ENCODE measurements at places on chromosomes 16 and 17.

- DNase-seq, result no peak
These were observed 12.1 kb downstream of the RFWD3 start for GRCh38 chr16:74654536-74655050.

DNA sequence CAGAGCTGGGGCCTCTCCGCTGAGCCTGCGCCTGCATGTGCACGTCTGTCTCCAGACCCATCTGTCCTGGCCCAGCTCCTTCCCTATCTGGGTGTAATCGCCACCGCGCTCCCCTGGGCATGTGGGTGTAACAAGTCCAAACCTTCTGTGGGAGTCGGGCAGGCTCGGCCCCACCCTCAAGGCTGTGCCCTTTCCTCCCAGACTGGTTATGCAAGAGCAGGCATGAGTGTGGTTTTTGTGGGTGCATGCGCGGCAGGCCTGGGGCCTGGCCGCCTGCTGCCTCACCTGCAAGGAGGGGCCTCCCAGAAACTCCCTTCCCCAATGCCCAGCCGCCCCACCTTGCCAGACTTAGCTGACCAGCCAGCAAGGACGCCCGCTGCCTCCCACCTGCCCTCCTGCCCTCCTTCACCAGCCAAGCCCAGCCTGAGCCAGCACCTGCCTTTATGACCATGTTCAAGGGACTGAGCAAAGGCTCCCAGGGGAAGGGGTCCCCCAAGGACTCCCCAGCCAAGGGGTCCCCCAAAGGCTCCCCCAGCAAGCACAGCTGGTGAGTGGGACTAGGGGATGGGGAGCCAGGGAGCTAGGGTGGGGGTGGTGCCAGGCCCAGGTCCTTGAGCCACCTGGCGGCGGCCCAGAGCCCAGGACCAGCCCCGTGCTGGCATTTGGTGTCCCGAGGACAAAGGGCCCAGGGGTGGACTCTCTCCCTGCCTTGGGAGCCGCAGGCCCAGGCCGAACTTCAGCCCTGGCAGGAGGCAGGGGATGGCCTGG, at the start of gene EVPLL:
EVPLL (plus strand) TSS at position 342 of the 768 bp plus-strand sequence. CDS start 3,160 bp downstream, outside the sequence.
- DNase-seq, result peak; percentile 50

DNA sequence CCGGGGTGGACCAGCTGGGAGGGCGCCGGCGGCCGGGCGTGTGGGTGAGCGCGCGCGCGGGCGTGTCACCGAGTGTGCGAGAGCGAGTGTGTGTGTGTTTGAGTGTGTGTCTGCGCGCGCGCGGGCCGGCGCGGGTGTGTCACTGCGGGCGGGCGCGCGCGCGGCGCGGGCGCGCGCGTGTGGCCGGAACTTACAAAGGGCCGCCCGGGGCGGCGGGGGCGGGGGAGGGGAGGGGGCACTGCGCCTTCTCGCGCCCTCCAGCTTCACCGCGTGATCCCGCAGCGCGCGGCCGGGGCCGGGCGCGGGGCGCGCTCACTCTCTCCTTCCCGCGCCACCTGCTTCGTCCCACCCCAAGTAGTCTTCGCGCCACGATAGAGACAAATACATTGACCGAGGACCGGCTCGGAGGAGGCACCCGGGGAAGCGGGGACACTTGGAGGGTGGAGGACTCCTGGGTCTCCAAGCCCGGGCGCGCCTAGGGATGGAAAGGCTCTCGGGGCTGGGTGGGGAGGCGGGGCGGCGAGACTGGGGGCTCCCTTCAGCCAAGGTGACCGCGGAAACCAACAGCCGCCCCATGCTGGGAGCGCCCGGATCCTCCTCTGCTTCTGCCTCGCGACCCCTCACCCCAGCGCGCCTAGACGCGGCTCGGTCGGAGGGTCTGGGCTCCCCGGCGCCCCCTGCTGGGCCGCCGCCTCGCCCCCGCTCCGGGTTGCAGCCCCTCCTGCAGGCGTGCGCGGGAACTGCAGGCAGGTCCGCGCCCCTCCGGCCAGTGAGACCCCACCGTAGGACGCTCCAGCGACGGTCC, at the start of gene SRCIN1:
SRCIN1 (minus strand) TSS at position 112 of the 805 bp plus-strand sequence. CDS start 247 bp downstream, outside the sequence.
- peak; percentile 70 for DNase-seq

DNA sequence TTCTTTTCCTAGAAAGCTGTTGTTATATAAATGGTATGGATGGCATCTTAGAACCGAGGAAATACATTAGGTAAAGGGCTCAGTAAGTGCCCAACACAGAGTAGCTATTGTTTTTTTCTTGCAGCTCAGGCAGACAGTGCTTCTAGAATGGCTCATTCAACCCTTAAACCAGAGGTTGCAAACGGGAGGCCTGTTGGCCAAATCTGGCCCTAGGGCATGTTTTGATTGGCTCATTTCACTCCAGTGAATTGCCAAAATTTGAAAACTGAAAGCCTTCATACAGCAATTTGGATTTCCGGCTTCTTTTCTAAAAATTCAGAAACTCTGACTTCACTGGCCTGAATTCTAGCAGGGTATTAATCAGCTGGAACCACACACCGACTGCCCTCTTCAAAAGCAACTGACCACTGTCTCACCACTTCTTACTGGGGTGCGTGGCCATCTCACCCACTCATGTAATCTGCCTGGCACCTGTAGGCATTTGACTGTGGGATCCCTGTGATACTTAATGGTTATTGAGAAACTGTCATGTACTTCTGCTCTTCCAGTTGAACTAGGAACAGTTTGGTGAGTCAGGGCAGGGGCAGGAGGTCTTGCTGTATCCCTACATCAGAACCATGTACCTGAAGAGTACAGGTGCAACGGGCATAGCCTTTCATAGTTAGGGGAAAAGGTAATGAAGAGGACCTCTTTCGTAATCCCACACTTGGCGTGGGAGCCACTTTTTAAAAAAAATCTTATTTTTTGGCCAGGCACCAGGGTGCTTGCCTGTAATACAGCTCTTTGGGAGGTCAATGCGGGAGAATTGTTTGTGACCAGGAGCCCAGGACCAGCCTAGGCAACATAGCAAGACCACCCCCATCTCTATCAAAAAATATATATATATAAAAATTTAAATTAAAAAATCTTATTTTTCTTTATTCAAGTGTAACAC, 53.6 kb upstream of the SCNN1B start:
- no peak for DNase-seq

GRCh38 chr16:48596326-48596725, 13.7 kb downstream of the N4BP1 start:
- no peak for DNase-seq

- no peak for DNase-seq
These were observed 33.7 kb downstream of the LITAFD start for GRCh38 chr16:8915722-8916301.

- DNase-seq, result no peak
These were observed 24.8 kb upstream of the MRPS23 start for GRCh38 chr17:57874434-57875289.

DNA sequence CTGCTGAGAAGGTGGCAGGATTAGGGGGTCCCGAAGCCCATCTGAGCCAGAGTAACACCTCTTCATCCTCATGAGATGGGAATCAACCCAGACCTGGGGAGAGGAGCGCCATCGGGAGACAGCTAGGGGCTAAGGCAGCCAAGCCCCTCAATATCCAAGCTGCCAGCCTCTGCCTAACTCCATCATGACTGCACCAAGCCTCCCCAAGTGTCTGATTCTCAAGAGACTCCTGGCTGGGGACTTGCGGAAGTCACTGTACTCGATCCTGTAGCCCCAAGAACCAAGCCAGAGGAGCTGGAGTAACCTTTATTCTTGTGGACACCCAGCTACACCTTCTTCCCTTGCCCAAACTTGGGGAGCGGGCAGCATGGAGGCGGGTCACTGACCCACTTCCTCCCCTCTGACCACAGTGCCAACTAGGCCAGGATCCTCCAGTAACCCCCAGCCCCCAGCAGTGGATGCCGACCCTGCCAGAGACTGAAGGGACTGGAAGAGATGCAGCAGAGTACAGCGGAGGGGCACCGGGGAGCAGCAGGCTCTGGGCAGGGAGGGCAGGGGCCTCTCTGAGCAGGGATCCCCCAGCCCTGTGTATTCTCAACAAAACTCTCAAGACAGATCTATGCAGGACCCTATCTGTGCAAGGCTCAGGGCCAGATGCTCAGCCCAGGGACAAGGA, 13.3 kb downstream of the HDAC5 start:
- no peak for DNase-seq

GRCh38 chr17:2903193-2903974, 107.1 kb downstream of the RAP1GAP2 start:
- DNase-seq, result no peak

- DNase-seq, result no peak
These were observed 95.6 kb upstream of the HS3ST4 start for GRCh38 chr16:25596194-25596593.

DNA sequence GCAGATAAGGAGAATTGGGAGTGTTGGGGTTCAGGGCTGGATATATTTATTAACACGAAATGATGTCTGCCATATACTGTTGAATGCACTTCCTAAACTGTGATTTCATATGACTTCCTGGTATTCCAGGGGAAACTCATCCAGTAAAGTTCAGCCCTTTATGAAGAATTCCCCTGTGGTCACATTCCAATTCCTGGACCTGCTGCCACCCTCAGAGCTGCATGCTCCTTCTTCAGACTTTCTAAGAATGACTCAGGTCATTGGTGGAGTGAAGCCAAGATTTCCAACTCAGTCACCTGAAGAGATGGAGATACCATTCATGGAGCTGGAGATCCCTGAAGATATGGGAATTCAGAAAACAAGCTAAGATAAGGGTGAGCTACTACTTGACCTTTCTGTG, 114.2 kb upstream of the TMEM97 start:
- DNase-seq, result no peak

GRCh38 chr17:43410557-43411368, 12.0 kb downstream of the ARL4D start:
- DNase-seq, result no peak
